Activated naive CD4-positive, alpha-beta T cell treated with anti-CD3 and anti-CD28 coated beads for 36 hours (primary cell): ENCODE measurements at places on chromosomes 12 and 14. TPM values are rescaled to one million over a fixed set of nuclear protein-coding genes. Genes with fewer than 3 reads are reported as not detected.

- H3K4me1 ChIP-seq, result peaks cover 76% of the 10 kb centered on the region
- no peak overlapping the region for H3K4me3 ChIP-seq
- peak overlapping the region; percentile 27 for H3K27ac ChIP-seq
- DNase-seq, result no peak
These were observed 6.4 kb downstream of the DICER1 start for GRCh38 chr14:95150910-95151309.

TNS2 gene
- 0.67 TPM for total RNA-seq

DNA sequence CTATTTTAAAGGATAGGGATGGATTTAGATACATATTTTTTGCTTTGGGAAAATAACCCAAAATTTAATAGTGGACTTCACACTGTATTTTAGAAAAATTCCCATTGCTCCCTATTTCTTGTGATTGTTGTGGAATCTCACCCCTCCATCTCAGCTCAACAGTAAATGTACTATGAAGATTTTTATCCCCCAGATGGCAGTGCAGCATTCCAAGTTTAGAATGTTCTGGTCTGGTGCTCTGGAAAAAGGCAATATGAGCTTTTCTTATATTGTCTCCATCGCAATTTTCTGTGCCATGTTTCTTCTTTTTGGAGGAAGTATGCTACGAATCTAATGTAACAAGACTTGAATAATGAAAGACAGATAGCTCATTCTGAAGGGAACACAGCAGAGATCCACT is 471.7 kb upstream of the SYT1 start:
- H3K4me1 ChIP-seq, result no peaks in the 10 kb centered on the region
- DNase-seq, result no peak

MDP1 gene
- 13.6 TPM for total RNA-seq

DNA sequence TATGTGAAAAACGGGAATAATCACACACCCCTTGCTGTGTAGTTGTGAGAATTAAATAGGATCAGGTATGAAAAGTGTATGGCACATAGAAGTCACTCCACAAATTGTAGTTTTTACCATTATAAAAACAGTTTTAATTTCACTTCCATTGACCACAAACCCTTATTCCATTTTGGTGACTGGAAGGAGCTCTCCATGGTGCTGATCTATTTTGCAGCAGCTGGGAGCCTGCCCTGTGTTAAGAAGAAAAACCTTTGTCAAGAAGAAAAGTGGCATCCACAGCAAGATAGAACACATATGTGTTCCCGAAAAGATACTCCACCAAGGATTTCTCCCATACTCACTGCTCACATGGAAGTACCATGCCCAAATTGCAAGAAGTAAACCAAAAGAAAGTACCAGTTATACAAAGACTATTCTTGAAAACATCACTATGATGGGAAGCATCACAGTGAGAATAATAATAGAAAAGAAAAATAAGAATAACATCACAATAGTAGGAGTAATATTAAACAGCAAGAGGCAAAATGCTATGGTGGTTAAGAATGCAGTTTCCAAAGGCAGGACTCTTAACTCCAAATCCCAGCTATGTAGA is 58.7 kb downstream of the TUNAR start:
- peaks cover 22% of the 10 kb centered on the region for H3K27me3 ChIP-seq
- no peaks in the 10 kb centered on the region for H3K4me1 ChIP-seq
- peak; percentile 27 for DNase-seq

- peaks cover 5% of the 10 kb centered on the region for H3K36me3 ChIP-seq
- no peak overlapping the region for H3K27ac ChIP-seq
- no peaks in the 10 kb centered on the region for H3K27me3 ChIP-seq
These were observed 105.0 kb downstream of the PPP2R5E start for GRCh38 chr14:63438065-63438757.

DNA sequence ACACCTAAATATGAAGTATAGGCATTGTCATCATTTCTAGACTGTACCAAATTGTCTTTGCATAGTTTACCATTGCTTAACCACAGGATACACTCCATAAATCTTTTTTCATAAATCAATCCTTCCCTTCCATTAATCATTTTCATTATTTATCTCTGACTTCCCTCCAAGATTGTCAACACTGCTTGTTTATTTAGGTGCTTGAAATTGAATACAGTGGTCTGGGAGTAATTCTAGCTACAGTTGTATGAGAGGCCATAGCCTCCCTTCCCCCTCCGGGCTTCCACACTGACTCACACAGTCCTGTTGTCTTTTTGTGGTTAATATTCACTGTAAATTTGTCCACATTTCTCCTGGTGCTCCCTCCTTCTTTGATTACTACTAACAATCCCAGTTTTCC is 114.2 kb upstream of the ARID2 start:
- H3K4me3 ChIP-seq, result no peak overlapping the region
- H3K27me3 ChIP-seq, result peaks cover 5% of the 10 kb centered on the region

DNA sequence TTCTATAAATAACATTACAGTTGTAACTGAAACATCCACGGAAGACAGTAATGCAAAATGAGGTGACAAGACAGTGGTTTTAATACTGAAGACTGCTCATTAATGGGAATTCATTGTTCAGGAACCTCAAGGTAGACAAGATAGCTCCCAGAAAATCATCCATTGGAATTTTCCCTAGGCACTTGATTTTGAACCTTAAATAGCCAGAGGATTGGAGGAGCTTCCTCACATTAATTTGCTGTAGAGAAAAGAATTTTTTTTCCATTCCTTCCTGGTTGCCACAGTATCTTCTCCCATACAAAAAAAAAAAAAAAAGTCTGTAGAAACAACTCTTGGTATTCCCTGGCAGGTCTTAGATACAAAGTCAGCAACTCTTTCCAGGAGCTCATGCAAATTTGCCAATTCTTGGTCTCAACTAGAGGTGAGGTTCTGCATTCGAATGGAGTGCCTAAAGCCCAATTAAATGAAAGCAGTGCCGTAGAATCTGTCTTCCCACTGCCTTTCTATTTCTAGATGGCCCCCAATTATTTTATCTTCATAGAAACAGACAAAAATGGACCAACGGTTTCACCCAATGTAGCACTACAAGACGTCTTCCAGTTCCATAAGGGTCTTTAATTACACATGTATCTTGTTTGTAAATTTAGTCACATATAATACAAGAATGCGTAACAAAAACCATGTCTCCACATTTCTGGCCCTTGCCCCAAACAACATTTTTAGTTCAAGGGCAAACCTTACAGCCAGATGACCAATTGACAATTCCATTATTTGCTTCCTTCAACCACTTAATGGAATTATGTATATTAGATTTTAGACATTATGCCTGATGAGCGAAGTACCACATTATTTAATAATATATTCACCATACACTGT is 13.5 kb downstream of the SLC38A2 start:
- H3K36me3 ChIP-seq, result peaks cover 47% of the 10 kb centered on the region
- peak overlapping the region; percentile 24 for H3K27ac ChIP-seq
- no peak overlapping the region for H3K4me3 ChIP-seq
- no peaks in the 10 kb centered on the region for H3K27me3 ChIP-seq

- H3K27me3 ChIP-seq, result peaks cover 22% of the 10 kb centered on the region
- peaks cover 6% of the 10 kb centered on the region for H3K4me1 ChIP-seq
- no peaks in the 10 kb centered on the region for H3K36me3 ChIP-seq
- no peak overlapping the region for H3K27ac ChIP-seq
These were observed 1188.2 kb upstream of the TMEM132C start for GRCh38 chr12:127078577-127079350.

DNA sequence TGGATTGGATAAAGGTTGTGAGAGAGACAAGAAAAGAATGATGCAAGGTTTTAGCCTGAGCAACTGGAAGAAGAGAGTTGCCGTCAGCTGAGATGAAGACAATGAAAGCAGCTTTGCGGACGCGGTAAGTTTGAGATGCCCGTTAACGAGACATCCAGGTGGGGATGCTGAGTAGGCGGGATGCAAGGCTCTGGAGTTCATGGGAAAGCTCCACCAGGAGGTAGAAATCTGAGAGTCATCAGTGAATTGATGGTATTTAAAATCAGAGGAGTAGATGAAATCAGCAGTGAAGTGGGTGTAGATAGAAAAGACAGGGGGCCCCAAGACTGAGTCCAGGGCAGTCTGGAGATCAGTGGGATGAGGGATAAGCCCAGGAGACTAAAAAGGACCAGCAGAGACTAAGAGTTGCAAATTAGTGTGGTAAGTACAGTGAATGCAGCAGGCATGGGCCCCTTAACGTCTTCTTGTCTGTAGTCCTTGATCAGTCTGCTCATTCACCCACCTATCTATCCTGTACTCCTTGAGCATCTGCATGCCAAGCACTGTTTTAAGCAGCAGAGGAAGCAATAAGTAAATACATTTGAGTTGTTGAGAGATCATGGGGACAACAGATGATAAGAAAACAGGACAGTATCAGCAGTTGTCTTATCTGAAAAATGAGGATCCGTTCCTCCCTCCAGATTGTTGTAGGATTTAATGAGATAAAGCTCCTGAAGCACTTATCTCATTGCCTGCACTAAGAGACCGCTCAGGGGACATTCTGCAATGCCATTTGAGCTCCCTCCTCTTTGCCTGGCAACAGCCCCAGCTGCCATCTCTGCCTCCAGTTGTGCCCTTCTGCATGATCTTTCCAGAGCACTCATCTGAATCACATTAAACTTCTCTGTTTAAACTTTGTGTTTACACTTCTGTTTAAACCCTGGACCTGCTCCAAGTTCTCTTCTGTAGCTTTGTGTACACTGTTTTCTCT is 91.5 kb downstream of the APAF1 start:
- no peak overlapping the region for H3K4me3 ChIP-seq
- no peak for DNase-seq
- peaks cover 4% of the 10 kb centered on the region for H3K27me3 ChIP-seq
- peaks cover 4% of the 10 kb centered on the region for H3K36me3 ChIP-seq

DNA sequence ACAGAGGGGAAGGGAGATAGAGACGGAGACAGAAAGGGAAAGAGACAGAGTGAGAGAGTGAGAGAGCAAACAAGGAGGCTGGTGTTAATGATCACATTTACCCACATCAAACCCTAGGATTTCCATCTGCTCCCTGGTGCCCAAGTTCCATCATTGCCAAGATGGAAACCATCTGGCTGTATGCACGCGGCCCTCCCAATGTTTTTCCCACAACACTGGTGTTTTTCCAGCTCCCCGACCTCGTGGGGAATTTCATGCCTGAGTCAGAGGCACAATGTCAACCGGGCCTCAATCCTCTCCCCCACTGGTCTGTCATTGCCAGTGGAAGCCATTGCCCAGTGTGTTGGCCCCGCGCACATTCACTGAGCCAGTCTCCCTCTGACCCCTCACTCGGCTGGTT is 19.9 kb upstream of the BDKRB2 start:
- no peaks in the 10 kb centered on the region for H3K36me3 ChIP-seq
- H3K4me3 ChIP-seq, result no peak overlapping the region
- H3K27me3 ChIP-seq, result no peaks in the 10 kb centered on the region

GRCh38 chr14:26987744-26988363 is 390.0 kb upstream of the NOVA1 start:
- H3K4me3 ChIP-seq, result no peak overlapping the region
- no peak for DNase-seq
- H3K36me3 ChIP-seq, result no peaks in the 10 kb centered on the region

TBX5 gene
- not detected for total RNA-seq

PRR4 gene
- total RNA-seq, result not detected

DNA sequence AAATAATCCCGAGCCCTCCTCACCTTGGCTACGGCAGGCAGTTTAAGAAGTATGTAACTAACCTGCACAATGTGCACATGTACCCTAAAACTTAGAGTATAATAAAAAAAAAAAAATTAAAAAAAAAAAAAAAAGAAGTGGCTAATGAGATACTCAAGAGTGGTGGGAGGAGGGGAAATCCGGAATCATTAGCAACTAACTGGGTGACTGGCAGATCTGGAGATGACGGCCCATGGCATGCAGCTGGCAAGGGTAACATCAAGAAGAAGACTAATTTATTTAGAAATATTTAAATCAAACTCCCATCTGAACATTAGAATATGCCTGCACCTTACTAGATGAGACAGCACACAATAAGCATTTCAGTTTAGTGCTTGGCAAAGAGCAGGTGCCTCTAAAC is 52.3 kb upstream of the TMCC3 start:
- peaks cover 5% of the 10 kb centered on the region for H3K4me1 ChIP-seq
- peaks cover 3% of the 10 kb centered on the region for H3K27me3 ChIP-seq
- no peak for DNase-seq
- H3K27ac ChIP-seq, result no peak overlapping the region

ARG2 gene
- total RNA-seq, result 20.3 TPM
